Common myeloid progenitor, CD34-positive (primary cell): ENCODE measurements at places on chromosomes 3 and 15.
A peak's percentile ranks its signal among the peaks of the same experiment; 100 is the strongest.

DNA sequence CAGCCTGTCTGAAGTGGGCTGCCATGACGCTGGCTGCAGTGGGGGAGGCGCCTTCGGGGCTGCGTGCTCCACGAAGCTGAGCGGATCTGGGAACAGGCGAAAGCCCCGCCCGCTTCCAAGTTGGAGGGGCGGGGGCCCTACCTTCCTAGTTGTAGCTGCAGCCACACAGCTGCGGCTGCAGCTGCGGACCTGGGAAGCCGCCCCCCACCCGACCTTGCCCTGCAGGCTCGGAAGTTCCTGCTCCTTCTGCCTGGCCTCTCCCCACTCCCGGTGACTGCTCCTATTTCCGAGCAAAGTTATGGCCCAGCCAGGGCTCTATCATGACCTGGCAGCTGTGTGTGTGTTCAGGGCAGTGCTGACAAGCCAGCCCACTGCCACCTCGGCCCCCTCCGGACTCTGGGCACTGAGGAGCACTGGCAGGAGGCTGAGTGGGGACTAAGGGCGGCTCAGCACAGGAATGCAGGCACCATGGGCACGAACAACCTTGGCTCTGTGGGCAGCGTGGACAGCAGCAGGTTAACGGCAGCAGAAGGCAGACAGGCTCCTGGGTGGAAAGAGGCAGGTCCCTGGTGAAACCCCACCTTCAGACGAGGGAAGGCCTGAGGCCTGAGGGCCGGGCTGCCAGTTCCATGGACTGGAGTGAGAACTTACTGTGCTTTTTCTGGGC is 352.4 kb upstream of the TMCO5A start:
- no peak for DNase-seq

DNA sequence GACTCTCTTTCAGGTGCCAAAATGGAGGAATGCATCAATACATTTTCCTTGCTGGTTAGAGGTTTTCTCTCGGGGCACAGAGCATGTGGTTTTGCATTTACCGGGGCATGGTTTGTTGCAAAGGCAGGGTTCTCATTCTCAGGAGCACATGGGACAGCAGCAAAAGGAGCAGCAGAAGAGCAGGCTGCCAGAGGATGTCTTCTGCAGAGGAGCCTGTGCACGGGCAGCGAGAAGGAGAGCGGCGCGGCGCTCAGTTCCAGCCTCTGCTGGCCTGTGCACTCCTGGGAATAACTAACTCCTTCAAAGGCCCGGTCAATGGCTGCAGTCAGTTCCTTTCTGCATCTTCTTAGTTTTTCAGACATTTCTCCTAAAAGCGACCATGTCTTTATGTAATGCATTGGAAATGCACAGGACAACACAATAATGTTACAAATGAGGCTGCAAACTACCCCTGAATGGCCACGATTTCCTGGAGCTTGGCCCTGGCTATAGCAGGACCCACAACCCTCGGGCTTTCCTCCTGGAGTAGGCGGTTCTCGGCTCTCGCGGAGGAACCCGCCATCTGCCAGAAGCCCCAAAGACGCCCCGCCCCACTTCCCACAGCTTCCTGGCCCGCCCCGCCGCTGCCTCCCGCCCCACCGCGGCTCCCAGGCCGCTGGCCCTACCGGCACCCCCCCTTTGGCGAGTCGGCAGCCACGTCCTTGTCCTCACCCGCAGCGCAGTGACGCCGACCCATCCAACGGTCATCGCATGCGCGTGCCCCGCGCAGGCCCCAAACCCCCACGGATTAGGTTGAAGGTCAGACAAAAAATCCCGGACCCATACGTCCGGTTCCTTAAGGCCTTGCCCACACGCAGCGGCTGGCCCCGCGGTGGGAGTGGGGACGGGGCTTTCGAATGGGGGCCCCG is at the start of gene C3orf62:
C3orf62 (minus strand) TSS at position 758 of the 908 bp plus-strand sequence; CDS start at position 398, 360 bp downstream.
- peak; percentile 74 for DNase-seq

- no peak for DNase-seq
Observed at GRCh38 chr3:55870594-55870993, 383.5 kb upstream of the WNT5A start.

- no peak for DNase-seq
Observed at GRCh38 chr3:182562274-182562673, 231.0 kb upstream of the ATP11B start.

GRCh38 chr15:34084086-34084485 is 17.6 kb downstream of the EMC7 start:
- no peak for DNase-seq

DNA sequence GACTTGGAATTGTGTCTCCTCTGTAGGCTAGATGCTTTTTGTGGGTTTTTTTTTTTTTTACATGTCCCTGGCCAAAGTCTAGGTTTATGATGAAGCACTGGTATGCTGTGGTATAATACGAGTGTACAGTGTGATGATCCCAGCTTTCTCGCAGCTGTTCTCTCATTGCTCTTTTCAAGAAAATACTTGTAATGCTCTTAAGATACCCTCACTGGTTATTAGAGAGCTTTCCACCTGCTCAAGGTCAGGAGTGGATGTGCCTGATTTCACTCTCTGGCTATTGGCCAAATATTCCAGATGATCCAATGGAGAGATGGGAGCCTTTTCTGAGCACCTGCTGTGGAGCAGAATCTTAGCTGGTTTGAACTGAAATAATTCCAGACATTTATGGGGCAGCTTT is 215.1 kb downstream of the MYRIP start:
- DNase-seq, result no peak

DNA sequence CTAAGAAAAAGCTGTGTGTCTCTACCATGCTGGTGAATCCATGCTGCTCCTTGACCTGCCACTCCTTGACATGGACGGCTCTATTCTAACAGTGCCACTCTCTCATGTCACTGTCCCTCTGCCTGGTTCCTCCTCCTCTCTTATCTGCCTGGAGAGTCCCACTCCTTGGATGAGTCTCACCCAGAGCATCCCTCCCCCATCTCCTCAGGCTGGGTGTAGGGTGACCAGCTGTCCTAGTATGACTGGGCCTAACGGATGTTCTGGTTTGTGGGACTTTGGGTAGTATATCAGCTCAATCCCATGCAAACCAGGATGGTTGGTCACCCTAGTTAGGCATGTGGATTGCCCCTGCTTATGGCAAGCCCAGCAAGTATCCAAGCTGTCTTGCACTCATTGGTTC is 54.3 kb downstream of the LIPC start:
- no peak for DNase-seq

- no peak for DNase-seq
Observed at GRCh38 chr3:27963519-27963918, 241.4 kb upstream of the EOMES start.

DNA sequence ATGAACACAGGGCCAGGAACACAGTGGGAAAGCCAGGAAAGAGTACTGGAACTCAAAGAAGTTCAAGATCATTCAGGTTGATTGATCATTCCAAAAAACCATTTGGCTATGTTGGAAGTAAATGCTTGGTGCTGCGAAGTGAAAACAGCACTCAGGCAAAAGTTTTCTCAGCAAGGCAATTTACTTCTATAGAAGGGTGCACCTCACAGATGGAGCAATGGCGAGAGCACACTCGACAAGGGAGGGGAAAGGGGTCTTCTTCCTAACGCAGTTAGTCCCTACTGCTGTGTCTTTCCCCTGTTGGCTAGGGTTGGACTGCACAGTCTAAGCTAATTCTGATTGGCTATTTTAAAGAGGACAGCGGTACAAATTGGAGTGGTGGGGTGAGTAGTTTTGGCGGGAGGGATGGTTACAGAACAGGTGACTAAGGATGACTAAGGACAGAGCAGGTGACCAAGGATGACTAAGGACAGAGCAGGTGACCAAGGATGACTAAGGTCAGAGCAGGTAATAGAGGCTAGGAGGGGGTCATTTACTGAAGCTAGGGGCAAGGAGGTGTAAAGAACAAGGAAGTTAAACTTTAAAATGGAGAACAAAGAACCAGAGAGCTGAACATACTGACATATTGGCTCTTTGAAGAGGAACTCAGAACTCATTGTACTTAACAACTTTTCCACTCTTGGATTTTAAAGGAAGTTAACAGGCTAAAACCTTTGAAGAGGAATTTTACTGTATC is 43.3 kb downstream of the HOMER2 start:
- no peak for DNase-seq
